ENCODE measurements at places on chromosomes 2 and 18.

- DNase-seq = no peak
Observed at GRCh38 chr2:232659359-232659758, 26.0 kb downstream of the EFHD1 start.

- peak; percentile 72 for DNase-seq
Observed at GRCh38 chr18:2104620-2105462, 466.5 kb downstream of the METTL4 start.

DNA sequence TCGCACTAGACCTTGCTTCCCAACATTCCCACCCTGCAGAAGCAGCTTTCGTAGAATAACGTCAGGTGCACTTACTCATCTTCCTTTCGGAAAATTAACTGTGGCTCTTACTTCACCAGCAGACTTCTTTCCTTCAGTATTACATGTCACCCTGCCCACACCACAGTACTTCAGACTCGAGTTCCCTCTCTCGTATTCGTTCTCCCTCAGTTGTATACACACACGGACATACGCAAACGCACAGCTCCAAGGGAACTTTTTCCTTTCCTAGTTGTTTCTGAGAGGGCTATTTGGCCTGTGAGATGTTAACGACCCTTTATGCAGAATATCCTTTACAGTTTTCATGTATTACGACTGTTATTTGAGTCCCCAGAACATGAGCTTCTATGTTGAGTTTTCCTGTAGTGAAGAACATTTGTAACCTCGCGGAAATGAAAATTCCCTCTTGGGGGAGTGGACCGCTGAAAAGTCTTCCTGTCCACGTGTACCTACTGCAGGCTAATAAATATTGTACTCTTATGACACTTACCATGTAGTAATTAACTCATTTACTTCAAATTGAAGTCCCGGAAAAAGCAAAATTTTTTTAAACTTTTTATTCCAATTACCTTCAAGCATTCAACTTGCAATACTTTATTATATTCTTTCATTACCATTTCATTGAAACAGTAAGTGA is 908 bp downstream of the ERLEC1 start:
- no peak for DNase-seq

GRCh38 chr2:238882082-238882755 is 34.3 kb downstream of the TWIST2 start:
- DNase-seq = no peak

DNA sequence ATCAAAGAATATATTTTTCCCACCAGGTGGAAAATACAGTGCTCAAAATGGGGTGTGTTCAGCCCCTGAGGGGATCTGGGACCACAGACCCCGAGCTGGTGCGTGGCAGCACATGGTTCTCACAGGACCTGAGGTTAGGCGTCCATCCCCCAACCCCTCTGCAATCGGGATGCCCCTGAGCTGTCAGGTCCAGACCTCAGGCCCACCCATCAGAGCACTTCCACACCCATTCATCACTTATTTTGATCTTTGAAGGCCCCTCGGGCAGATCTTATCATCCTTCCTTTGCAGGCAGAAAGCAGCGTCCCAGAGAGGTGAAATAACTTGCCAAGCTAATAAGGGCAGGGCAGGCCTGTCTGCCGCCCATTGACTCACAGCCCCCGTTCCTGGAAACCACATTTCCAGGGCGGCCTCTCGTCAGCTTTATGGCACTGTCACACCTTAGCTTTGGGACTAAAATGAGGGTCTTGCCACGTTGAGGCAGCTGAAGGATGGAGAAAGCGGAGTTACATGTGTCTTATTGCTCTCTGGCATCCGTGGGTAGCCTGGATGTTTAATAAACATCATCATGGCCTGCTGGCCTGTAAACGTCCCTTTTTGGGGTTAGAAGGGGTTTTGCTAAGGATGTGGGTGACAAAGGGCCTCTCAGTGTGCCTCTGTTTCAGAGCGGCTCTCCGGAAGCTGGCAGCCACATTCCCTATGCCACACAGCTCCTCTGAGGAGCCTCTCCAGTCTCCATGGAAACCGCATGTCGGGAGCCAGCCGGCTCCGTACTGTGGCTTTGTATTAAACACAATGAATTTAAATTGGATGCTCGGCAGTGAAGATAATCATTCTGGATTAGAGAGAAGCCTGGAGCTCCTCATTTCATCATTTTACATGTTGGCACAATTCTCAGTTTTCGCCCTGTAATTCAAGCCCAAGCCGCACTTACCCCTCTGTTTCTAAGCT is 58.3 kb upstream of the MAPRE3 start:
- peak; percentile 26 for DNase-seq

- no peak for DNase-seq
Observed at GRCh38 chr2:41836948-41837347, 210.9 kb upstream of the PKDCC start.

- DNase-seq = no peak
Observed at GRCh38 chr2:148796735-148797512, 78.1 kb upstream of the KIF5C start.

- no peak for DNase-seq
Observed at GRCh38 chr2:58950795-58951462, 709.8 kb upstream of the FANCL start.

DNA sequence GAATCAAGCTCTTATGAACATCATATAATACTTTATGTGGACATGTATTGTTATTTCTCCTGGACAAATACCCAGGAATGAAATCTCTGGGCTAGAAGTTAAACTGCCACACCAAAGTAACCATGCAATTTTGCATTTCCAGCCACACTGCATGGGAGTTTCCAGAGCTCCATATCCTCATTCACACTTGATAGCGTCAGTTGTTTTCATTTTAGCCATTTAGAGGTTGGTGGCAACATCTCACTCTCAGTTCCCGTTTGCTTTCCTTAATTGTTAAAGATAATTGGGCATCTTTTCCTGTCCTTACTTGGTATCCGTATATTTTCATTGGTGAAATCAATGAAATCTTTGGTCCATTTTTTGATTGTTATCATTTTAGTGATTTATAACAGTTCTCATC is 47.8 kb downstream of the SH3YL1 start:
- DNase-seq = no peak
